Naive thymus-derived CD4-positive, alpha-beta T cell (primary cell): ENCODE measurements at places on chromosomes 7 and 10. TPM values are rescaled to one million over a fixed set of nuclear protein-coding genes. Genes with fewer than 3 reads are reported as not detected.

DNA sequence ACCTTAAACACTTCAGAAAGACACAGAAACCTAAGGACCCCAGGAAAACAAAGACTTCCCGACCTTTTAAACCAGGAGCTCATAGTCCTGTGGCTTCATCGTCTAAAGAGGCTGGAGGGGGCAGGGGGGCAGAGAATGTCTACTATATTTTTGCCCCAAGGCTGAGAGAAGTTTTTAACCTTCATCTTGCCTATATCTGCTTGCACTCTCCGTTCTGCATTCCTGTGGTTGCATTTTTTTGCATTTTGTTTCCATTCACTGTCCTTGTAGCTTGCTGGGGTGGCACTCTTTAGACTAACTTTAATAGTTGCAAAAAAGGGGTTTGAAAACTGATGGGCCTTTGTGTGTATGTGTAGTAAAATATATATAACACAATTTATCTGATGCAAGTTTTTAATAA lies 23.7 kb downstream of the PRKAR2B start:
- H3K27ac ChIP-seq, result no peak overlapping the region
- H3K4me1 ChIP-seq, result no peaks in the 10 kb centered on the region
- no peak for DNase-seq
- no peak overlapping the region for H3K4me3 ChIP-seq
- no peaks in the 10 kb centered on the region for H3K27me3 ChIP-seq
- H3K36me3 ChIP-seq, result no peaks in the 10 kb centered on the region

Gene TDRD1
- 0.08 TPM for total RNA-seq

DNA sequence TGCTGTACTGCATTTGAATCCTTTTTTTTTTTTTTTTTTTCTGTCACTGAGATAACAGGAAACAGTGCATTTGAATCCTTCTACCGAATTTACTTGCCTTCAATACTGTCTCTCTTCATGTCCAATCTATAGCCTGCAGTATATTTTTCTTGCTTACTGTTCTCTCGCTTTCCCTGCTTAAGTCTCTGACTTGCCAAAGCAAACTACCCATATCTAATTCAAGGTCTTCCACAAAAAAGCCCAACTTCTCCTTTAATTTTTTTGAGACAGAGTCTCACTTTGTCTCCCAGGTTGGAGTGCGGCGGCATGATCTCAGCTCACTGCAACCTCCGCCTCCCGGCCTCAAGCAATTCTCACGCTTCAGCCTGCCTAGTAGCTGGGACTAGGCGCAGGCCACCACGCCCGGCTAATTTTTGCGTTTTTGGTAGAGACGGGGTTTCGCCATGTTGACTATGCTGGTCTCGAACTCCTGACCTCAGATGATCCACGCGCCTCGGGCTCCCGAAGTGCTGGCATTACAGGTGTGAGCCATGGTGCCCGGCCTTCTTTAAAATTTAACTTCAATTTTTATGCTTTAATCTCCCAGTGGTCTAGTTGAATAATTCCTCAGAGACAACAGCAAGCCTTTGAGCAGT lies 882 bp downstream of the PDCD11 start:
- H3K36me3 ChIP-seq, result peaks cover 42% of the 10 kb centered on the region
- no peaks in the 10 kb centered on the region for H3K27me3 ChIP-seq
- peak overlapping the region; percentile 91 for H3K4me3 ChIP-seq
- peak overlapping the region; percentile 87 for H3K27ac ChIP-seq
- DNase-seq, result no peak
- peaks cover 33% of the 10 kb centered on the region for H3K4me1 ChIP-seq

Gene CAMK2B
- 0.12 and 0.18 TPM in 2 replicates for total RNA-seq

Gene CYP3A7
- total RNA-seq, result not detected

Gene CUBN
- total RNA-seq, result 17.5 TPM

- no peak for DNase-seq
- H3K27me3 ChIP-seq, result no peaks in the 10 kb centered on the region
- H3K36me3 ChIP-seq, result no peaks in the 10 kb centered on the region
- no peak overlapping the region for H3K27ac ChIP-seq
- H3K4me3 ChIP-seq, result no peak overlapping the region
- H3K4me1 ChIP-seq, result no peaks in the 10 kb centered on the region
Observed at GRCh38 chr7:52992479-52993162, 42.8 kb upstream of the POM121L12 start.

DNA sequence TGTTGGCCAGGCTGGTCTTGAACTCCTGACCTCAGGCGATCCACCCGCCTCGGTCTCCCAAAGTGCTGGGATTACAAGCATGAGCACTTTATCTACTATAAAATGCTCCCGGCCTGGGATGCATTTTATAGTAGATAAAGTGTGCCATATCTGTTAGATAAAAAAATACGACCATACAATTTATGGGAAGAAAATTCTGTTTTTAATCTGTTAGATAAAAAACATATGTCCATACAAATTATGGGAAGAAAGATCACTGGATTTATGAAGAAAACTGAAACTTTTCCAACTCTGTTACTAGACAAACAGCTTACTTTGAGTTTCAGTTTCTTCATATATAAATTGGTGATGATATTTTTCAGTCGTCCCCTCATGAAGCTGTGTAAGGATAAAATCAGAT lies 4.5 kb downstream of the TSPAN13 start:
- DNase-seq, result no peak
- H3K27ac ChIP-seq, result no peak overlapping the region
- H3K4me1 ChIP-seq, result no peaks in the 10 kb centered on the region
- H3K27me3 ChIP-seq, result peaks cover 8% of the 10 kb centered on the region

DNA sequence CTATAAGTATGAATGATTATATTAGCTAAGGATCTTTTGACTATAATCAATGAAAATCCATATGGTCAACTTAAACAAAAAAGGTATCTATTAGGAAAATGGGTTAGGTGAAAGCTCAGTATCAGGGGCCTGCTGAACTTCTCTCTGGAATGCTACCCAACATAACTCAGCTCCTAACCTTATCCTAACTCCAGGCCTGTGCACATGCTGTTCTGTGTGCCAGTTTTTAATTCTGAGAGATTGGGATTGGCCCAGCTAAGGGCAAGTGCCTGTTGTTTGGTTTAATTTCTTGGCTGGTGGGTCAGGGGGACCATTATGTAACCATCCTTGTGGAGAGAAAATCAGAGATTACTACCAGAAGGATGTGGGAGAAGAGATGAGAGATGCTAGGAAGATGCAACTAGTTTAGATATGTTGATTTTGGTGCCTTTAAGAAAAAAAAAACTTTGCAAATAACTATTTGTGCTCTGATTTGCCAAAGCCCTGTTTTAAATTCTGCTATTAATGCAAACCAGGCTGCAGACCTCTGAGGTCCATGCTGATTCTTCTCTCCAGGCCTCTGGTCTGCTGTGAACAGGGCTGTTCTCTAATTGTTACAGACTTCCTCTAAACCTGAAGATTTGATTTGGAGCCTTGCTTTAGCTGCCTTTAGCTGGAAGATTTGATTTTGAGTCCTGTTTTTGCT lies 23.9 kb upstream of the HDAC9 start:
- no peaks in the 10 kb centered on the region for H3K36me3 ChIP-seq
- H3K4me3 ChIP-seq, result no peak overlapping the region
- no peak for DNase-seq
- no peak overlapping the region for H3K27ac ChIP-seq

Gene LAMB1
- not detected in 2 replicates for total RNA-seq

Gene C10orf67
- not detected for total RNA-seq

DNA sequence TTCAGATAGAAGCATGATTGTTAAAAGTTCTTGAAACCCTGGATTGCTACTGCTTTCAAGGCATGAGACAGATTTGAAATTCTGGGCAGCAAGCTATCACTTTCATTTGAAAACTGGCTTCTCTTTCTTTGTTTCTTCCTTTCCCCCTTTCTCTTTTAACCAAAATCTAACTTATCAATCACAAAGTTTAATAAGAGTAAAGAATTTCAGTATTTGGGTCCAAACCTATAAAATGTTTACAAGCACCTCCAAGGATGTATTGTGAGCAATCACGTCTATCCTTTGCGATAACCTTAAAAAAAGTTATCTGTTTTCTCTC lies 21.6 kb upstream of the RPA3 start:
- H3K27me3 ChIP-seq, result no peaks in the 10 kb centered on the region
- DNase-seq, result no peak
- H3K27ac ChIP-seq, result no peak overlapping the region
- no peaks in the 10 kb centered on the region for H3K4me1 ChIP-seq
- no peak overlapping the region for H3K4me3 ChIP-seq

- H3K4me1 ChIP-seq, result no peaks in the 10 kb centered on the region
- no peak for DNase-seq
- no peaks in the 10 kb centered on the region for H3K27me3 ChIP-seq
- no peaks in the 10 kb centered on the region for H3K36me3 ChIP-seq
- H3K27ac ChIP-seq, result no peak overlapping the region
Observed at GRCh38 chr10:78461333-78461732, 427.7 kb downstream of the RPS24 start.

- no peak overlapping the region for H3K27ac ChIP-seq
- DNase-seq, result no peak
- H3K4me3 ChIP-seq, result no peak overlapping the region
Observed at GRCh38 chr10:123103944-123104343, 31.8 kb upstream of the HMX3 start.

- no peak overlapping the region for H3K27ac ChIP-seq
- DNase-seq, result peak; percentile 34
- H3K36me3 ChIP-seq, result peaks cover 3% of the 10 kb centered on the region
- peaks cover 70% of the 10 kb centered on the region for H3K4me1 ChIP-seq
Observed at GRCh38 chr7:38222481-38223096, 44.5 kb downstream of the STARD3NL start.

DNA sequence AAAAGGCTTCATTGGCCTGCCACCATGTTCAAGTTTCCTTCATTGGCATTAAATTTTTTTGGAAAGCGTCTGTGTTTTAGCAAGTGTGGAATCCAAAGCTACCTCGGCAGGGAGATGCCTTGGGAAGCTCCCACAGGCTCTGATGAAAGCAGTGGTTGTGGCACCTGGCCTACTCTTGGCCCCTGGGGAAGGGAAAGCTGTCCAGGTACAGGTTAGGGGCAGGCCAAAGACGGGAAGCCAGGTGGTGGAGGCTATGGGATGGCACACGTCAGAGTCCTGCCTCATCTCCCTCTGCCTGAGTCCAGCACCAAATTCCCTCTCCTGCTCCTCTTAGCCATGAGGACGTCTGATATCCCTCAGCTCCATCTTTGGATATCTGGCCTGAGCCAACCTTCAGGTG lies 49.7 kb downstream of the C10orf120 start:
- no peaks in the 10 kb centered on the region for H3K36me3 ChIP-seq
- DNase-seq, result no peak
- no peak overlapping the region for H3K4me3 ChIP-seq

DNA sequence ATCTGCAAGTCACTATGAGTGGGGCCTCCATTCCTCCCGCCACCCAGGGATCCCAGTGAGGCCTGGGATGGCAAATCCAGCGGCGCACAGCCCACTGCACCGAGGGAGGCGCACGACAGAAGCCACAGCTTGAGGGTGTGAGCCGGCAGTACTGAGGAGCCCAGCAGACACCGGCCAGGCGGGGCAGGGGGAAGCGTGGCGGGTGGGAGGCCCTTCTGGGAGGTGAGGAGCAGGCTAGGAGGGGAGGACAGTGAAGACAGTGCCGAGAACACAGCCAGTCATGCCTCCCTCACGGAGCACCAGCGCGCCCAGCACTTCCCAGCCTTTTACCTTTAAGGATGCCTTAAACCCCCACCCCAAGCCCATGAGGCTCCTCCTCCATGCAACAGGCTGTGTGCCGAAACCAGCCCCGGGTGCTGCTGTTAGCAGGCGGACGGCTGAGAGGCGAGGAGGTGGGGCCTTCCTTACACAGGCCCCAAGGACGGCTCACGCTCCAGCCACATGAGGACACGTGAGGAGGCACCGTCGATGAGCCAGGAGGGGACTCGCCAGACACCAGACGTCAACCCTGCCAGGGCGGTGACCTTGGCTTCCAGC lies 258.5 kb downstream of the PTPRN2 start:
- H3K4me1 ChIP-seq, result no peaks in the 10 kb centered on the region
- H3K4me3 ChIP-seq, result no peak overlapping the region
- no peak for DNase-seq

DNA sequence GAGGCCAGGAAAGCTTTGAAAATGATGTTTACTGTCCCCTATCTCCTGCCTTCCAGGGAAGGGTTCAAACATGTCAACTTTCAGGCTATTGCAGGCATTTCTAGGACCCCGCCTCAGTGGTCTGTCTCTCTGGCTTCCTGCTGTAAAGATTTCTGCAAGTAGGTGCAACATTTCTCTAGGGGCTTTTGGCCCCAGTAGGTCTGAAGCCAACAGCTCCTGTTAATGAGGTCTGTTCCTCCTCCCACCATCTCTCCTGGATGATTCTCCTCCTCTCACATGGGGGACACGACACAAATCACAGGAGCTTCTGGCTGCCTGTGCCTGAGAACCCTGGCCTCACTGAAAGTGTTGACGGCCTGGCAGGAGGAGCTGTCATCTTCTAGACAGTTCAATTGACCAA lies 194.3 kb downstream of the CYP26A1 start:
- no peaks in the 10 kb centered on the region for H3K27me3 ChIP-seq
- no peak overlapping the region for H3K4me3 ChIP-seq
- H3K27ac ChIP-seq, result no peak overlapping the region
- H3K36me3 ChIP-seq, result no peaks in the 10 kb centered on the region
- DNase-seq, result no peak

DNA sequence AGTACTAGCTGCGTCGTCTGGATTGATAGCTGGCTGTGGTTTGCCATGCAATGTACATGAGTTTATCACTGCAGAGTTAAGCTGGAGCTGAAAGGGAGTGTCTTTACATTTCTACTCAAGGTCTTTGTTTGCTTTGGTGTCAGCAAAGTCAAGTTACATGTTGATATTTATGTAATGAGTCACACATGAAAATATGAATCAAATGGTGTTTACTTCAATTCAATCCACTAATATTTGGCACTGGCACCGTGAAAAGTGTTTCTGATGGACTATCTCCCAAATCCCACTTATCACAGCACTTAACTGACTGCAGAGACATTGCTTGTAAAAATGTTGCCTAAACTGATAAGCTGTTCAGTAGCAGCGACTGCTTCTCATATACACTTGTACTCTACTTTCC lies 395.9 kb downstream of the TFEC start:
- no peaks in the 10 kb centered on the region for H3K36me3 ChIP-seq
- H3K4me1 ChIP-seq, result no peaks in the 10 kb centered on the region
- H3K4me3 ChIP-seq, result no peak overlapping the region
- no peaks in the 10 kb centered on the region for H3K27me3 ChIP-seq
- H3K27ac ChIP-seq, result no peak overlapping the region

Gene WASHC2A
- 50.0 and 51.2 TPM in 2 replicates for total RNA-seq

Gene FAM20C
- total RNA-seq, result 9.8 TPM

DNA sequence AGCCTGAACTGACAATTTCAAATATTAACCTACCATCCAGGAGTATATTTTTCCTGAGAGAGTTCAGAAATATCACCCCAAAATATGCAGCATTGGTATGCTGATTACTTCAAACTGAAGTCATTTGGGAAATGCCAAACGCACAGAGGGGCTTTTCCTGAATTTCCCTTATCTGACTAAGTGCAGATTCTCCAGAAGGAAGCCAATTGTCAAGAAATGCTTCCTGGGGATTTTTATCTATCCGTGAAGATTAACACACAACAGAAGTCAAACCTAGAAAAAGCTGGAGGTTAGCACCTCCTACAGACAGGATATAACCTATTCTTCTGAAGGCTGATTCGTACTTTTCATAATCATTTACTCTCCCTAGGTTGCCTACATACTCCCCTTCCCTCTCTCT lies 91.0 kb downstream of the AKR1D1 start:
- no peaks in the 10 kb centered on the region for H3K36me3 ChIP-seq
- no peak for DNase-seq
- H3K27me3 ChIP-seq, result no peaks in the 10 kb centered on the region
- H3K4me3 ChIP-seq, result no peak overlapping the region
- no peak overlapping the region for H3K27ac ChIP-seq

Gene DNAJB6
- 79.8 and 80.6 TPM in 2 replicates for total RNA-seq
